ENCODE measurements at places on chromosomes 4 and X. TPM values are rescaled to one million over a fixed set of nuclear protein-coding genes. Genes with fewer than 3 reads are reported as not detected.
A peak's percentile ranks its signal among the peaks of the same experiment; 100 is the strongest.

Gene GPR82
- not detected for total RNA-seq

Gene QRFPR
- not detected for total RNA-seq

Gene RAB28
- 27.2 TPM for total RNA-seq

DNA sequence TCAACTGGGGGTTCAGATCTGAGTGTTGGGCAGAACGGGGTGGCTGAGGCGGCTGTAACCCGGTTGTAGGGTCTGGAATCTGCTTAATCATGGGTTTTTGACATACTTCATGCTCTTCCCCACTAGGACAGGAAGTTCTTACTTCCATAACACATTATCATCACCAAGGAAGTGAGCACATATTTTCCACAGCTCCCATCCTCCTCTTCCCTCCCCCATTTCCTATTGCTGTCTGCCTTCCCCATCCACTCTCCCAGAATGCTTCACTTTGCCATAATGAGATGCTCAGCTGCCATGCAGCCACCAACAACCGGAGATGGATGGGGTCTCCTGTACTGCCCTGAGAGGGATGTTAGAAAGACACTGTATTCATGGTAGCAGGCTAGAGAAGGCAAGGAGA is 6.4 kb upstream of the DCUN1D4 start:
- no peaks in the 10 kb centered on the region for H3K4me1 ChIP-seq
- no peak for DNase-seq
- no peaks in the 10 kb centered on the region for H3K36me3 ChIP-seq
- H3K27me3 ChIP-seq, result no peaks in the 10 kb centered on the region
- no peak overlapping the region for H3K27ac ChIP-seq
- H3K4me3 ChIP-seq, result no peak overlapping the region

DNA sequence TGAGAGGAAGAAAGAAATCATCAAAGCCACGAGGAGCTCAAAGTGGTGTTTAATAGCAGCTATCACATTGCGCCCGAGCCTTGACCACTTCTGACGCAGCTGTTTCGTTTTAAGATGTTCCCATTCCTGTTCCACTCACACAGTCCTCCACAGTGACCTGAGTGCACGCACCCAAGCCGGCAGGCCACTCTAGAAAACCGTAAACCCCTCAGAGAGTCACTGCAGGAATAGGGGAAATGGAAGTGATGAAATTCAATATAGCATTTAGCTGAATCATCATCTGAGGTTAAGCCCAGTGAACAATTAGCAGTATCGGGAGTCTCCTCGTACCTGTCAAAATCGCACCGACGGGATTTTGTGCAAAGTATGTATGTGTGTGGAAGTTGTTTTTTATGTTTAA is 17.9 kb upstream of the HAND2 start:
- no peak for DNase-seq
- no peaks in the 10 kb centered on the region for H3K4me1 ChIP-seq
- peaks cover 28% of the 10 kb centered on the region for H3K27me3 ChIP-seq
- H3K4me3 ChIP-seq, result no peak overlapping the region
- no peaks in the 10 kb centered on the region for H3K36me3 ChIP-seq

Gene DMRTC1B
- total RNA-seq, result not detected

DNA sequence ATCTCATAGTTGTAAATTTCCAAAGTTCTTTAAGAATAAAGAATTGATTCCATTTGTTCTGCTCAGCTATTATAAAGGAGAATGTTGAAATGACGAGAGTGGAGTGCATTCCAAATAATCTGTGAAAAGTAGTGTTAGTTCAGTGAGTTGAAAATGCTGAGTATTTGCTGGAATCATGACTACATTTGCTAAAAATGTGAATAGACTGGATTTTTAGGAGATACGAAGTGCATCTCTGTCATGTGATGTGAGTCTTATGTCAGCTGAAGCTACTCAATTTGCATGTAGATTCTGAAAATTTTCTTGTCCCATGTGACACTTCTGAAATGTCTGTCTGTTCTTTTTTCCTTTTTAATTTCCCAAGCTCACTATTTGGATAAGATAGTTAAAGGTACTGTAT is 206.0 kb downstream of the DCTD start:
- no peak overlapping the region for H3K27ac ChIP-seq
- DNase-seq, result peak; percentile 9
- H3K4me3 ChIP-seq, result no peak overlapping the region
- H3K36me3 ChIP-seq, result no peaks in the 10 kb centered on the region

GRCh38 chr4:80091184-80091583 is 18.2 kb upstream of the ANTXR2 start:
- H3K36me3 ChIP-seq, result no peaks in the 10 kb centered on the region
- H3K4me3 ChIP-seq, result no peak overlapping the region
- H3K27ac ChIP-seq, result no peak overlapping the region
- H3K27me3 ChIP-seq, result no peaks in the 10 kb centered on the region

Gene CFAP47
- total RNA-seq, result not detected

Gene ADGRG2
- total RNA-seq, result 0.29 TPM

DNA sequence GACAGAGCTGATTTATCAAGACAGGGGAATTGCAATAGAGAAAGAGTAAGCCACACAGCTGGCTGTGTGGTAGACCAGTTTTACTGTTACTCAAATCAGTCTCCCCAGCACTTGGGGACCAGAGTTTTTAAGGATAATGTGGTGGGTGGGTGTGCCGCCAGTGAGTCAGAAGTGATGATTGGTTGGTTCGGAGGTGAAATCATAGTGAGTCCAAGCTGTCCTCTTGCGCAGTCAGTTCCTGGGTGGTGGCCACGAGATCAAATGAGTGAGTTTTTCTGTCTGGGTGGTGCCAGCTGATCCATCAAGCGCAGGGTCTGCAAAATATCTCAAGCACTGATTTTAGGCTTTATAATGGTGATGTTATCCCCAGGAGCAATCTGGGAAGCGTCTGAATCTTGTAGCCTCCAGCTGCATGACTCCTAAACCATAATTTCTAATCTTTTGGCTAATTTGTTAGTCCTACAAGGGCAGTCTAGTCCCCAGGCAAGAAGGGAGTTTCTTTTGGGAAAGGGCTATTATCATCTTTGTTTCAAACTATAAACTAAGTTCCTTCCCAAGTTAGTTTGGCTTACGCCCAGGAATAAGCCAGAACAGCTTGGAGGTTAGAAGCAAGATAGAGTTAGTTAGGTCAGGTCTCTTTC is 44.0 kb upstream of the PPP1R2C start:
- no peak overlapping the region for H3K27ac ChIP-seq
- H3K27me3 ChIP-seq, result no peaks in the 10 kb centered on the region
- H3K4me3 ChIP-seq, result no peak overlapping the region
- no peak for DNase-seq
- no peaks in the 10 kb centered on the region for H3K4me1 ChIP-seq
- H3K36me3 ChIP-seq, result no peaks in the 10 kb centered on the region
